ENCODE measurements at places on chromosomes 6 and 20.

- DNase-seq: no peak
Measured at GRCh38 chr6:13689511-13690256, 22.0 kb downstream of the RANBP9 start.

GRCh38 chr20:25245461-25245860, 2.4 kb upstream of the PYGB start:
- no peak for DNase-seq

- DNase-seq: no peak
Measured at GRCh38 chr6:157627195-157627966, 195.7 kb upstream of the SNX9 start.

GRCh38 chr6:104862456-104862855, 2.7 kb upstream of the HACE1 start:
- no peak for DNase-seq

DNA sequence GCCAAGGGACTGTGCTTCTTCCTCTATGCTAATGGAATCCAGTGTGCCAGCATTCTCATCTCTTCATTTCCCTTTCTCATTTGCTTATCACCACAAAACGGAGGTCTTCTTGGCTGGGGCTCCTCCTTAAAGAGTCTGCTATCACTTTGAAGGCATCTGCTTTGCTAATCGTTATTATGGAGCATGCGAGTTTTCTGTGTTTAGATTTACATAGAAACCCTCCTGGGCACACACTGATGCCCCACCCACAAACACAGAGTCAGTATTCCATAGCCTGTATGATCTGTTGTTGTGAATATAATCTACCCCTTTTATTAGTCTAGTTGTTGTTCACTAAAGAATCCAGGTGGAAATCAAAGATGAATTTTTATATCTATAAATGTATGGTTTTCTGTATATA, 83.4 kb upstream of the XRN2 start:
- no peak for DNase-seq
